NCI-H1092 (cell line): ENCODE measurements at places on chromosomes 3 and 15.

DNA sequence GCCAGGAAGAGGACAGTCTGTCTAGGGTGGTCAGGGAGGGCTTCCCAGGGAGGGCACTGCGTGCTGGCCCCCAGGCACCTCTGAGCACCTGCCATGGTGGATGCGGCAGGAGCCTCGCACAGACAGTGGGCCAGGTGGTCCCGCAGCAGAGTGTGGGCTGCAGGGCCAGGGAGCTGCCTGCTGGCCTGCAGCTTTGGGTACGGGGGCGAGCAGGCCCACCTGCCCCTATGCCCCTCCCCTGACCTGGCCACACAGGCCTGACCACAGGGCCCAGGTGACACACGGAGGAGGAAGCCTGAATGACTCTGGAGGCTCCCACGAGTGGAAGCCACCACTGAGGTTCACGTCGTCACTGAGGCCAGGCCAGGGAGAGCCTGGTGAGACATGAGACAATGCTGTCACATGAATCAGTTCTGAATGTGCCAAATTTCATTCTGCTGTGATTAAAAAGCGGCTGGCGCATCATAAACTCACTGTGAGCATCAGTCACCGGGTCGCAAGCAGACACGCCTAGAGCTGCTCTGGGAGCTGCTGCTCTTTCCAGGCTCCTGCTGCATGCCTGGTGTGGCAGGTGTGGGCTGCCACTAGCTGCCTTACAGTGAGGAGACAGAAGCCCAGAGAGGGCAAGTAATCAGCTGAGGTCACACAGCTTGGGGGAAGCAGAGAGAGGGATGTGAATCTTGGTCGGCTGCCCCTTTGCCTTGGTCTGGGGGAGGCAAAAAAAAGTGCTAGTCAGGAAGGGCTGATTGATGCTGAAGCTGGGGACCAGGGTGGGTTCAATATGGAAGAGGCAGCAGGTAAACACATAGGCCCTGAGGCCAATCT lies 39.5 kb upstream of the IQSEC1 start:
- no peak for DNase-seq

- no peak for DNase-seq
Measured at GRCh38 chr3:17553080-17553479, 189.4 kb downstream of the TBC1D5 start.

- no peak for DNase-seq
Measured at GRCh38 chr15:94322141-94322540, 90.8 kb downstream of the MCTP2 start.

GRCh38 chr15:73800662-73801345 lies 47.7 kb upstream of the INSYN1 start:
- DNase-seq: no peak

DNA sequence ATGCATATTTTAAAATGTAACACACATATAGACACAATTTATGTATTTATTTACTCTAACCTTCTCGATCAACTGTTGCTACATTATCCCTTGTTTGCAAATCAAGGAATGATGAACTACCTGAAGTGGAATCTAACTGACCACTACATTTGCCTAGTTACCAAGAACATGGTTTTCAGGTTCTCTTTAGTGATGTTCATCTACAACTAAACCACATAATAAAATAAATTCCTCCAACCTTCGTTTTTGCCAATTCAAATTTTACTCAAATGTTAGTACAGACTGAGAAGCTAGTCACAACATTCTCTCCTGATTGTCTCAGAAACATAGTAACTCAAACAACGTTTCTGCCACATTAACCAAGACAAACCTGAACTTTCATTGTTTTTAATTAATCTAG lies 521.9 kb downstream of the FOXP1 start:
- DNase-seq: no peak

DNA sequence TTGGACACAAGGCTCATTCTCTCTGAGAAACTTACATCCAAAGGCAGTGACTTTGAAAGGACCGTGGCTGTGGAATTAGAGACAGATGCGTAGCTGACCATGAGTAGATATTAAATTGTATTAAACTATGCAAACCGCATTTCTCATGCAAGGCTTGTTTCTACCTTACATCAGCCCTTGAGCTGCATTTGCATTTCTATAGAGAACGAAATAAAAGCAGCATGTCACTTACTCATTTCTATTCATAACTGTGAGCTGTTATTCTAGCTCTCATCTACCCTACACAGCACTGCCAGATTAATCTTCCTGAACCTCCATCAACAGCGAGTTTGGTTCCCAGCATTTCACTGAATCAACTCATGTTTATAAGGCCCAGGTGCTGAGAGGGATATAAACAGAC lies 72.3 kb downstream of the THSD4 start:
- DNase-seq: no peak

GRCh38 chr3:69774029-69774428 lies 34.8 kb downstream of the MITF start:
- no peak for DNase-seq

- DNase-seq: peak; percentile 62
Measured at GRCh38 chr3:128280481-128281052, 127.3 kb downstream of the EEFSEC start.

DNA sequence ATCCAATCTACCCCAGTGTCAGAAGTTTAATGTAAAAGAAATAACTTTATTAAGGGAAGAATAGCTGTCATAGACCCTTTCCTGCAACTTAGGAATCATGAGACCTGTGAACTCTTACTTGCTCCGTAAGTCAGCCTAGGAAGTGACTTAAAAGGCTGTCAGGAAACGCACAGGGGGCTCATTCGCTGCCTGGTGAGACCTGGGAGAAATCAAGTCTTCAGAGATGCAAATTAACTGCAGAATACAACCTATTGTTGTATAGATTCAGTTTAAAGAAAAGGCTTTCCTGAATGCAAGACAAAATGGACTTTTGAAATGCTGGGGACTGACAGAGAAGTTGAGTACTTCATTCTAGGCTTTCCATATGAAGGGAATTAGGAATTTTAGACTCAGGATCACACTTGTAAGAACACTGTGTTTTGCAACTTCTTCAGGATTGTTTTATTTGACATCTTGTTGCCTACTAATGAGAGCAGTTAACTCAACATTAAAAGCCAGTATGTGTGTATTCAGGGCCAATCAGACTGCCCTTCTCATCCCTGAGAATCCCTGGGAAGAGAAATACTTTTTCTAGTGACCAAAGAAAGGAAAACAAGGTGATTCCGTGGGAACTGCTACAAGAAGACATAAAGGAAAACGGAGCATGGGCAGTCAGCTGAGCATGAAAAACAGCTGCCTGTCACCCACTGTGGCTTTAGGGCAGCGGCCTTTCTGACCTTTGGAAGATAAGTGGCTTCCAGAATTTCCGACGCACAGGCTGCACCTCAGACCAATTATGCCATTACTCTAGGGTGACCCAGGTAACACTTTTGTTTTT lies 18.5 kb upstream of the DPPA4 start:
- DNase-seq: no peak

DNA sequence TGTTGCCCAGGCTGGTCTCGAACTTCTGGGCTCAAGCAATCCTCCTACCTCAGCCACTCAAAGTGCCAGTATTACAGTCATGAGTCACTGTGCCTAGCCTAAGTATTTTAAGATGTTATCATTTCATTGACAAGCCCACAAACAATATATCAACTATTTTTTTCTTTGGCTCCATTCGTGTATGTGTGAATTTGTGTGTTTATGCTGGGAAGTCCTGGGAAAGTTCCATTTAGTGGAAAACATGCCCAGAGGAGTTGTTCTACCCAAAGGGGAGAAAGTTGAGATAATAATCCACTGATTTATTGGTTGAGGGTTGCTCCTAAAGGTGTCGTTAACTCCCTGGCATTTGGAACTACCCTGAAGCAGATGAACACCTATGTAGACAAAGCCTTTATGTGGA lies 58.8 kb downstream of the KIF9 start:
- DNase-seq: no peak

DNA sequence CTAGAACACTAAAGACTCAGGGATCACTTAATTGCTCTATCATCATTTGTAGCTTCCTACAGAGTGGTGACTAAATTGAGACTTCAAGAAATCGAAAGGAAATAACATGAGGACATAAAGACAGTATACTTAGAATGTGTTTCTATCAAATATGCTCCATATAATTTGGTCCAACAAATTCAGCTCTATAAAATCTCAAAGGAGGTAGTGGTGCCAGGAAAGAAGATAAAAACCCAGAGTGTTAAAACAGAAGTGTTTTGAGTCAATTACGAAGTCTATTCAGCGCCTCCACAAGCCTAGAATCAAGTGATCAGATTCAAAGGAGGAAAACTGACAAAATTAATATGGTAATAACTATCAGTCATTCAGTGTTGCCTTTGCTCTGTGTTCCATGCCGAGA lies 22.9 kb downstream of the MAGI1 start:
- no peak for DNase-seq

- no peak for DNase-seq
Measured at GRCh38 chr15:58631319-58631718, 118.2 kb downstream of the ADAM10 start.

- peak; percentile 35 for DNase-seq
Measured at GRCh38 chr3:108153451-108153981, 62.7 kb upstream of the CD47 start.

DNA sequence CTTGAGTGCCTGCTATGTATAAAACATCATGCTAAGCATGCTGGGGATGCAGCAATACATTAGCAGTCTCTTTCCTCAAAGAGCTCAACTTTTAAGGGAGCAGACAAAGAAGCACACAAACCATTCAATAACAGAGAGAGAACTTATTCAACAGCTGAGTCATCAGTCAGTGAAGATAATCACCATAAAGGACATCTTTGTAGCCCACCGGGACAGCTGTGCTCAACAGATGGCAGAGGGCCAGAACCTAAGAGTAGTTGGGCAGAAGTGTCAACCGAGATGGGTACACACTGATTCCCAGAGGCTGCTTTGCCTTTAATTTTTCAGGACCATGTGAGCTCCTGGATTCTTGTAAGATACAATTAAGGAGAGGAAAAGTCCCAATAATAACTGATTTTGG lies 4.2 kb upstream of the RAB8B start:
- no peak for DNase-seq

- no peak for DNase-seq
Measured at GRCh38 chr15:68823561-68823960, 2.9 kb upstream of the ANP32A start.

DNA sequence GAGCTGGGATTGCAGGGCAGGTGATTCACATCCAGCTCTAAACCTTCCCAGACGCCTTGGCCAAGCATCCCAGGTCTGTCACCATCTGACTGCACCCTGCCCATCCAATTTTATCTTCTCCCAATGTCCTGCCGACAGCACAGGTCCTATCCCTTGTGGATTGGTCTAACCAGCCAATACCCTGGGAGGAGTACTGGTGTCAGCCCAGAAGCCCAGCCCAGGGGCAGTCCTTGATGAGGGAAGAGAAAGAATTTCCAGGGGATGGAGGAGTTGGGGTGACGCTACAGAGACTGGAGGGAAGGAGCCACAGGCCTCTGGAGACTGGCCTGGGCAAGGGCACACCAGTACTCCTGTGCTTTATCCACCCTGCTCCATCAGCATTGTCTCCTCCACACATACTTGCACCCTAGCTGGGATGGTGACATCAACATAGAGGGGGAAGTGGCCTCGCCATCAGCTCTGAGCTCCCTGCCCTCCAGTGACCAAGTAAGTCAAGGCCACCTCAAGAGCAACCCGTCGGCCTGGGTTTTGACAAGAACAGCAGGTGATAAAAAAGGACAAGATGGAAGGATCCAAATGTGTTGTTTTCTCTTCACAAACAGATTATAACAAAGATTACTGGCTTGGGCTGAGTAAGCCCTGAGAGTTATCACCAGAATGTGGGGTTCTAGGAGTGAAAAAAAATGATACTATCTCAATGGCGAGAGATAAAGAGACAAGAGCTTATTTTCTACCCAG lies 114.6 kb downstream of the AQP9 start:
- DNase-seq: no peak

GRCh38 chr3:98952404-98952803 lies 50.9 kb upstream of the DCBLD2 start:
- DNase-seq: no peak

GRCh38 chr3:27119639-27120038 lies 249.5 kb downstream of the NEK10 start:
- DNase-seq: no peak

DNA sequence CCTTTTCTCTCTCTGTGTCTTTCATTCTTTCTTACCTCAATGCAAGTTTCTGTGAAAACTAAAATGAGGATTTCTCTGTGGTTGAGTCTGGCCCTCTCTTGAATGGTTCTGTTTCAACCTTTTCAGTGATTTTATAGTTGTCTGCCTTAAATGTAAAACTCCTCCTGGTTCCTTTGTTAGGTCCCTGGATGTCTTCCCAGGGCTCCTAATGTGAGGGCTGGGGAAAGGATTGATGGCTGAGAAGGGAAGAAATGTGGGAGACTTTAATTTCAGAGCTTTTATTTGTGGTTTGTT lies 90.6 kb upstream of the GRM7 start:
- DNase-seq: no peak

- no peak for DNase-seq
Measured at GRCh38 chr15:40598126-40598525, 4.1 kb downstream of the KNL1 start.

DNA sequence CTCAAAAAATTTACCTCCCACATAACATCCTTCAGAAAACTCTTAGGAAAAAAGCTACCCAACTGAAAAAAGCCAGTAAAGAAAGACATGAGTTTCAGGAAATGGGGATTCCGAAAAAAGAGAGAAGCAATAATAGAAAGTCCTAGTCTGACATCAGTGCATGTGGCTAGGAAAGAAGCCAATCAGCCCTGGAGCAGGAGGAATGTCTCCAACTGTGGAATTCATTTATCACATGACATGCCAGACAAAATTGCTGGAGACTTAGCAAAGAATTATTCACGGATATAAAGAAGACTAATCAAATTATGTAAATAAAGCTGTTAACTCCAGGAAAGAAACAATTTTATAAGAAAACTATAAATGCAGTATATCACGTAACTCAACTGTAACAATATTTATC lies 258.9 kb upstream of the RARB start:
- no peak for DNase-seq

DNA sequence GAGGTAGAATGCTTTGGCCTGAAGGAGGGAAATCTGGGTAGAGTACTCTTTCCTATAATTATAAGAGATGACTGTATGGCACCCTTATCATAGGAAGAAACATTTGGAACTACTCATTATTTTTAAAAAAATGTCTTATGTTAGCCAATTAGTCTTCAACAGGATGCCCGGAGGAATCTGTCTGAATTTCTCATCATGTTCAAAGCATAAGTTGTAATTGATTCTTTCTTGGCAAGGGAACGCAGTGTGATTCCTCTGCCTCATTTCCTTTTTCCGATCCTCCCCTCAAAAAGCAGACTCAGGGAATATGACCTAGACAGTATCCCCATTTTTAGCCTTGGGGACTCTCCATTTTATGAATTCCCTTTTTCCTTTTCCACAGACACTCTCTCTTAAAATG lies 165.1 kb downstream of the IL5RA start:
- no peak for DNase-seq

DNA sequence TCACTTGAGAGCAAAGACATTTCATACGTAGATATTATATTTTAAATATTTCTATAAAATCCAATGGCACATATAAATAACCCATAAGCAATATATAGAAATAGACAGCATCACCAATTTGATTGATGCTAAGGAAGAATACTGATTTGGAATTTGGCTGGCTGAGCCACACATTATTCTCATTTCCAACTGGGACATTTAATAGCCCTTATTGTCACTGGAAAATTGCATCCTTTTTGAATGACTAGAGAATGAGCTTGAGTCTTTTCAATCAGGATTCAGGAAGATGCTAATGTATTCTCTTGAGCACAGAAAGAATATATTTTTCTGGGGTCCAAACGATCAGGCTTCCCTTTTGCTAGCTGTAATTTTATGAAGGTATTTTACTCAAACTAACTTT lies 70.9 kb upstream of the KCNH8 start:
- DNase-seq: no peak

- DNase-seq: no peak
Measured at GRCh38 chr3:48662145-48662752, 437 bp downstream of the CELSR3 start.

- DNase-seq: no peak
Measured at GRCh38 chr3:14283813-14284438, 105.3 kb downstream of the LSM3 start.
